ENCODE measurements at places on chromosomes 3 and 15.

DNA sequence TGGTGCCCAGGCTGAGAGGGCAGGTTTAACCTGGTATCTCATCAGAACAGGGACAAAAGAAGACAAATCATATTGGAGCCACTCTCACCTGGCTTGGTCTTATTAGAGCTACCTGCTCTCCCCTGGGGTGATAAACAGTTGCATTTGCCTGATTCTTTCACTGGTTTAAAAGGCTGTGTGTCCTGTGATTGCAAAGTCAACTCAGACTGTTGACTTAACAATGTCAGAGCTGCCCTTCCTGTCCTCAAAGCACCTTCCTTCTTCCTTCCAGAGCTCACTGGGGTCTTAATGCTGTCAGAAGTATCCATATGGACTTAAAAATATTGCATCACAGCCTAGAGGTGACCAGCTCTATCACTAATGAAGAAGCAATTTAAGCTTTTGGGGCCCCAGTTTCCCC, 50.5 kb upstream of the MINAR1 start:
- no peak for DNase-seq

DNA sequence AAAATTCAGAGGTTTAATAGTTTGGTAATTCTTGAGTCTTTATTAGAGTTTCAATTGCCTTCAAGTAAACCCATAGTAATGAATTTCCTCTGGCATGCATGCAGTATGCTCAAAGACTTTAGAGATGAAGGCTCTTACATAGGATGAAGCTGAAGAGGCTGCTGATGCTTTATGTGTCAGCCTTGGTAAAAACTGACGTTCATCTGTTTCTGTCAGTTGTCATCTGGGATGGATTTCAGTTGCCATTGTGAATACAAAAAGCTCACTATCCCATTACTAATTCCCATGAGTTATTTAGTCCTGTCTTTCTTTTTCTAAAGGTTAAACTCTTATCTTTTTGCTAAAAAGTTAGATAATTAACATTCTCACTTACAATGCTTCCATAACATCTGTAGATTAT, 136.9 kb upstream of the GBE1 start:
- DNase-seq: no peak

- no peak for DNase-seq
Measured at GRCh38 chr15:34158355-34158754, 51.5 kb downstream of the KATNBL1 start.

DNA sequence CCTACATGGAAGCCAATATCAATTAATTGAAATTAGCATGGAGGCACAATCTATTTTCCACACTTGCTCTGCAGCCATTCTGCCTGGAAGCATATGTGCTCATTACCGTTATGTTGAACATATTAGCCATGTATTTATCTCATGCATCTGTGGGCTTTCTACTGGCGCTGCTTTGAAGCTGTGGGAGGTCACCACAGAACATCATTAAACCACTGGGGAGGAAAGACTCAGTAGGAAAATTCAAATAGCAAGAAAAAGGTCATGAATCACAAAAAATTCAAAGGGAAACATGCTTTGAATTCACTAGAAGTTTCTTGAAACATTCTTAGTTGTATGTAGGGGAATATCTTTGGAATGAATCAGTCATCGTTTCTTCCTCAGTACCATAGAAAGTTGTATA, 652.5 kb downstream of the EDEM1 start:
- no peak for DNase-seq

- no peak for DNase-seq
Measured at GRCh38 chr15:66456211-66456610, 41.4 kb downstream of the SNAPC5 start.

DNA sequence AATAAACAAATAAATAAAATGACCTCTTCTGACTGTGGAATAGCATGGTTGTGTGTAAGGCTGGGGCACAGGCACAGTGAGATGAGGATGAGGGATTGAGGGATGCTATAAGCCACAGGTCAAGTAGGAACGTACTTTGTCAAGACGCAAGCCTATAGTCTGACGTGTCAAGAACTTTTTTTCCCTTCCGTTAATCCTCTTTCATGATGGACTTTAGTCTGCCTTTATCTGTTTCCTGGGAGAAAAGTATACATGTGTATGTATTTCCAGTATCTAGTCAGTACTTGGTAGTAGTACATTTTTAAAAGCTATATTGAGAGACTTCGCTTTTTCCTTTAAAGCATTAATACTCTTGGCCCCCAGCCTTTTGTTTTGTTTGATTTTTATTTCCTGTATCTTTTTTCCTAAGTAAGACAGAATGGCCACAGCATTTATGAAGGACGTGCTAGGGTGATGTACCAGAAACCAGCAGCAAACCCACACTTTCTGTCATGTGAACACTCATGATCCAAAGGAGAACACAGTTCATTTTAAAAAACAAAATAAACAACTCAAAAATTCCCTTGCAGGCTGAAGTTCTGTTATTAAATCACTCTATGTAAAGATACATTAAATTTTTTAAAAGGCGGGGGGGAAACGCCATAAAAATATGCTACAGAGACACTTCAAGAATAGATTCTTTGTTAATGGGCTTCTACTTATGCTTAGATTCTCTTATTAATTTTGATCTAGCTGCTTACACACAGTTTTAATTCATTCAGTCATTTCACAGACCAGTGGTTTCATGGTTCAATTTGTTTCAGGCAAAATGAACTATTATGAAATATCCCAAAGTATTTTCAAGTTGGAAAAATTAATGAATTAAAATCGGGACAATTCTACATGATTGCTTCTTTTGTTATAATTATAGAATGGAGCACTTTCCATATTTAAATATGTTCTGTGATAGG, 114.7 kb downstream of the SNRK start:
- no peak for DNase-seq

DNA sequence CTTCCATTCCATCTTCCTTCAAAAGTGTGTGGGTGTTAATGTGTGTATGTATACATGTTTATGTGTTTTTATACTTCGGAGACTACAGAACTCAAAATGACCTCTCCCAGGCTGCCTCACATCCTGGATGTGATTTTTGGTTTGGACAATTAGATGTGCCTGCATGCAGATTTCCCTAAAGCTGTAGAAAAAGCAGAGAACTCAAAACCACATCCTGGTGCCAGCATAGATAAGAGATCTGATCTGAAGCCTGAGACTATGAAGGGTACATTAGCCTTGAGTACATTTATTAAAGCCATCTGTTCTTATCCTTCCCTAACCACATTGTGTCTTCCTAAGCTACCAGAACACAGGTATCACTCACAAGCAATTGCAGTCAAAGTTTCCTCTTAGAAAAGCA, 319.4 kb upstream of the RASGRP1 start:
- no peak for DNase-seq
